ENCODE measurements at places on chromosomes 2 and 18. TPM values are rescaled to one million over a fixed set of nuclear protein-coding genes. Genes with fewer than 3 reads are reported as not detected.

The ATG16L1 gene
- 33.8 TPM for total RNA-seq

The ATP6V1C2 gene
- under 0.01 TPM for total RNA-seq

The CPLX4 gene
- not detected for total RNA-seq

The CTLA4 gene
- total RNA-seq = not detected

The AKAIN1 gene
- not detected for total RNA-seq

The GPR75 gene
- total RNA-seq = 0.71 TPM

The ITGA4 gene
- 18.3 TPM for total RNA-seq

The EGR4 gene
- total RNA-seq = not detected

The ASB18 gene
- not detected for total RNA-seq

The FBXO15 gene
- 1.1 TPM for total RNA-seq

The TMEM87B gene
- 27.4 TPM for total RNA-seq

The SNORC gene
- 0.92 TPM for total RNA-seq

The MAIP1 gene
- 18.7 TPM for total RNA-seq
